Caco-2 (cell line): ENCODE measurements at places on chromosomes 3 and 15.
A peak's percentile ranks its signal among the peaks of the same experiment; 100 is the strongest.

- no peak for DNase-seq
These were observed 22.0 kb upstream of the RBSN start for GRCh38 chr3:15120986-15121385.

DNA sequence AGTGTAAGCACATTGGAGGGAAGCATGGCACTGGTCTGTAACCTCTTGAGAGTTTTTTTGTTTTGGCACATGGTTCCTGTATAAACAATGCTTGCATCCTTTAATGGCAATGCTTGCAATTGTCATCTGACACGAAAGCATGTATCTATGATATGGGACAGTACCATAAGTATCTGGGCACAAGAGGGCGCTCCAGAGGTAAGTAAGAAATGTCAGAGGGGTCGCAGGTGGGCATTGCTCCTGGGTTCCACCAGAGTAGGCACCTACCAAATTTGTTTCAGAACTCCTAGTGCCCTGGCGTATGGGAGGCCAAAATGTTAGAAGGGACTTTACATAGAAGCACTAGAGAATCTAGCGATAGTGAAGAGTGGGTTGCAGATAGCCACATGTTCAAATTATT lies 58.7 kb upstream of the BCHE start:
- DNase-seq = peak; percentile 31

DNA sequence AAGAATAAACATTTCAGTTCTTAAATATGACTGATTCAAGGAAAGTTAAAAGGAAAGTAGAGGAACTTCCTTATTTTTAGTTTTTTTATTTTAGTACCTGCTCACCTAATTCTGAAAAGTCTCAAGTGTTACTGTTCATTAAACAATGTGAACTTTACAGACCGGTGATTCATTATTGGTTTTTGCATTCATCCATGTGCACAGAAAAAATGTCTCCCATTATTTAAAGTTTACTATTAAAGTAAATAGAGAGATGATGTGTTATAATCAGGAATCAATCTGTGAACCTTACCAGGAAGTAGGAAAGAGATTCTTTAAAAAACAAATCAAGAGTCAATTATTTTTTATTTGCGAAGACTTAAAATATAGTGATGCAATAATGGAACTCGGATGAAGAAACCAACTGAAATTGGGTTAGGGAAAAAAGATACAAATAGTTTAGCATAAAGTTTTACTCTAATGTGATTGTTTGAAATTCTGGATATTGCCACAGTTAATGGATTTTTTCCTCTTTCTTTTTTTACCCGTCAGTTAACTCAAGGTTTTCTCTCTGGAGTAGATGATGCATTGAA lies 119.4 kb upstream of the SAMMSON start:
- no peak for DNase-seq

DNA sequence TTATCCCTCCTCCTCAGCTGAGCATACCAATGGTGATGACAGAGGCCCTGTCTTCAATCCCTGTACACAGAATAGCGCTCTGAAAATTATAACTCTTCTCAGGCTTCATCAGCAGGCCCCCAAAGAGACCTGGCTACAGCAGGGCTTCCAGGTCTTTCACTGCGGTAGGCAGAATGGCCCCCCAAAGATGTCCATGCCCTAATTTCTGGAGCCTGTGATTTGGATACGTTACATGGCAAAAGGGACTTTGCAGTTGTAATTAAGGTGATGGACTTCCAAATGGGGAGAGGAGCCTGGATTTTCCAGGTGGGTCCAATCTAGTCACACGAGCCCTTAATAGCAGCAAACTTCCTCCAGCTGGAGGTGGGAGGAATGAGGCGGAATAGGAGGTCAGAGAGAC lies 221.8 kb upstream of the CTDSPL start:
- no peak for DNase-seq

DNA sequence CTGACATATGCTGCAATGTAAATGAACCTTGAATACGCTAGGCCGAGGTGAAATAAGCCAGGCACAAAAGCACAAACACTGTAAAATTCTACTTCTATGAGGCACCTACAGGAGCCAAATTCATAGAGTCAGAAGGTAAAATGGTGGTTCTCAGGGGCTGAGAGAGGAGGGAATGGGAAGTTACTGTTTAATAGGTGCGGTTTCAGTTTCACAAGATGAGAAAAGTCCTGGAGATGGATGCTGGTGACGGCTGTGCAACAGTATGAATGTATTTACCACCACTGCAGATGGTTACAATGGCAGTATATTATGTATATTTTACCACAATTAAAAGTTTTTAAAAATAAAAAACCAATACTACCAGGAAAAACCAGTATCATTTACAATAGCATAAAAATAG lies 4.0 kb downstream of the TNK2 start:
- no peak for DNase-seq

- DNase-seq = no peak
These were observed 651 bp downstream of the PLCD1 start for GRCh38 chr3:38028621-38029361.

GRCh38 chr15:90883976-90884718 lies at the start of gene FES:
FES (plus strand) TSS chr15:90884504; CDS start chr15:90885046, 542 bp downstream.
- no peak for DNase-seq

DNA sequence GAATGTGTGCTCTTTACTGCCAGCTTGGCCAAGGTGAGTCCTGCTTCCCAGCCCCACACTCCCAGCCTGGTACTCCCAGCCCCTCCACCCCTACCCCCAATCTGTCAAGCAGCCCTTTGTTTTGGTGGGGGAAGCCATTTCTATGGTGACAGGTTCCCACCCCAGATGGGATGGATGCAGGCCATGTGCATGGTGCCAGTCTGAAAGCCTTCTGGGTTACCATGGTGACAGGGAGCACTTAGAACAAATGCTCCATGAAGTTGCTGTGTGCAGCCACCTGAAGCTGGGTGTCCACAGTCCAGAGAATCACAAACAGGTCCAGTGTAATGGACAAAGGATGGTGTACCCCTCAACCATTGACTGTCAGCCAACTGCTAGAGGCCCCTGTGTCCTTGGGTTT lies 19.1 kb upstream of the VILL start:
- DNase-seq = no peak

GRCh38 chr15:74420193-74420905 lies 13.4 kb downstream of the SEMA7A start:
- no peak for DNase-seq

GRCh38 chr15:63351170-63351569 lies 30.5 kb downstream of the CA12 start:
- no peak for DNase-seq

- no peak for DNase-seq
These were observed 52.9 kb upstream of the SEC13 start for GRCh38 chr3:10373686-10374261.
